ENCODE measurements at places on chromosomes 16 and 17. TPM values are rescaled to one million over a fixed set of nuclear protein-coding genes. Genes with fewer than 3 reads are reported as not detected.

Gene ACE
- 5.4 TPM for total RNA-seq

DNA sequence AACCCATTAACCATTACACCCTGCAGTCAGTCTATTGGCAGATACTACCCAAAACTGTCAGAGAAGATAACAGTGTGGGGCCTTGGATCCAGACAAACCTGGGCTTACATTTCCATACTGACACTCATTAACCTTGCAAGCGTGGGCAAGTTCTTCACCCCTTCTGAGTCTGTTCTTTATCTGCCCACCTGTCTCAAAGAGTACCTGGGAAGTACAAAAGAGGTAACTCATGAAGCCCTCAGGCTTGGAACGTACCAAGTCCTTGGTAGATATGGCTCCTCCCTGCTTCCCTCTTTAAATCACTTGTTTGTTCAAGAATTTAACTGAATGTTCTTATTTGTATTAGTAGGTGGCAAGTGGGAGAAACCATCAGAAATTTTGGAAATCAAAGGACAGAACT, 2.5 kb upstream of the IGSF6 start:
- DNase-seq: no peak

DNA sequence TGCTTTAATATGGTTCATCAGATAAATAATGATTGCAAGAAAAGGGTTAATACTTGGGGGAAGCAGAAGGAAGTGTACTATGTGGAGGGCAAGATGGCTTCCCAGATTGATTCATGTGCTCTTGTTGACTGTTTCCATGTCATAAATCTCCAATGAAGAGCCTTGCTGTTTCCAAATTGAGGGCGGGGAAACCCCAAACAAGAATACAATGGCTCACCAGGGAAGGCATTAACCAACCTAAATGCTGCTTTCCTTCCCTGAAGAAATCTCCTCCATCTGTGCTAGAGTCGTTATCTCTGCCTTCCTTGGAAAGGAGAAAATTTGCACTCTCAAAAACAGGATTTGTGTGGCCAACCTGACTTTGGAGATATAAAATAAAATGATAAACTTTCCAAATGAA, 28.0 kb upstream of the CDH13 start:
- no peak for DNase-seq

Gene RMI2
- total RNA-seq: 98.2 TPM

GRCh38 chr17:81968850-81969812, 8.1 kb upstream of the NOTUM start:
- no peak for DNase-seq

DNA sequence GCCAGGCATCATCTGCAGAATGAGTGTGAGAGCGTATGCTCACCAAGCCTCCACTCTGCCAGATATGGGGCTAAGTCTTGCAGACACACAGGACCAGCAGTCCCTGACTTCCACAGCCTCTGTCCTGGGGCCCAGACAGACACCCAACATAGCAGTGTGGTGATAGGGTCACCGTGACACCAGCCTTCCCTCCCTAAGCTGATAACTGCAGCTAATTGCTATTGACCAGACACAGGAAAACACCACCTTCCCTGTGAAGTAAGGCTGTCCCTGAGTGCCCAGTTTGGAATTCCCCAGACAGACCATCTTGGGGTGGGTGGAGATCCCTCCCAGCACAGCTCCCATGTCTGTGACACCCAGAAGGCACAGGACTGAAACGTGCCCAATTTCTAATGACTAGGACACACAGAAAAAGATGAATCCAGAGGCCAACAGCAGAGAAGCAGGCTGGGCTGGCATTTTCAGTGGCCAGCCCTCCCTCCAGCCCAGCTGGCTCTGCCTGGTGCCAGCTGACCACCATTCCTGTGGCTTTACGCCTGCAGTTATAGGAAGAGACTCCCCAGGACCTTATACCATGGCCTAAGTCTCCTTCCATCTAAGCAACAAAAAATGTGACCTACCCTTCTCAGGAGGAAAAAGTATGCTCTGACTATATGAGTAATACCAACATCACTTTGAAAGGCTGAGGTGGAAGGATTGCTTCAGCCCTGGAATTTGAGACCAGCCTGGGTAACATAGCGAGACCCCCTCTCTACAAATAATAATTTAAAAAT, 30.3 kb downstream of the ATPAF2 start:
- no peak for DNase-seq

GRCh38 chr16:22648941-22649340, 138.2 kb downstream of the NPIPB5 start:
- no peak for DNase-seq

- no peak for DNase-seq
Measured at GRCh38 chr16:15035163-15035729, 20.6 kb downstream of the NTAN1 start.

DNA sequence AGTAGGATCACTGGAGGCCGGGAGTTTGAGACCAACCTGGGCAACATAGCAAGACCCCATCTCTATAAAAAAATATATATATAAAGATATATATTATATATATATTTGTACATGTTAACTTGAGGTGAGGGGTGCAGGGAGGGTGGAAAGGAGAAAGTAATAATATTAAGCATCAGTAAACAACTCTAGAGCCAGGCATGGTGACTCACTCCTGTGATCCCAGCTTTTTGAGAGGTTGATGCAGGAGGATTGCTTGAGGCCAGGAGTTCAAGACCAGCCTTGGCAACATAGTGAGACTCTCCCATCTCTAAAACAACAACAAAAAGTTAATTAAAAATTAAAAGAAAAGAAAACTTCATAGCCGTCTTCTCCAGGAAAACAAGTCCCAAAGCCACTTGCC, 61.7 kb upstream of the SMURF2 start:
- no peak for DNase-seq
